ENCODE measurements at places on chromosomes 1 and 21.
A peak's percentile ranks its signal among the peaks of the same experiment; 100 is the strongest.

DNA sequence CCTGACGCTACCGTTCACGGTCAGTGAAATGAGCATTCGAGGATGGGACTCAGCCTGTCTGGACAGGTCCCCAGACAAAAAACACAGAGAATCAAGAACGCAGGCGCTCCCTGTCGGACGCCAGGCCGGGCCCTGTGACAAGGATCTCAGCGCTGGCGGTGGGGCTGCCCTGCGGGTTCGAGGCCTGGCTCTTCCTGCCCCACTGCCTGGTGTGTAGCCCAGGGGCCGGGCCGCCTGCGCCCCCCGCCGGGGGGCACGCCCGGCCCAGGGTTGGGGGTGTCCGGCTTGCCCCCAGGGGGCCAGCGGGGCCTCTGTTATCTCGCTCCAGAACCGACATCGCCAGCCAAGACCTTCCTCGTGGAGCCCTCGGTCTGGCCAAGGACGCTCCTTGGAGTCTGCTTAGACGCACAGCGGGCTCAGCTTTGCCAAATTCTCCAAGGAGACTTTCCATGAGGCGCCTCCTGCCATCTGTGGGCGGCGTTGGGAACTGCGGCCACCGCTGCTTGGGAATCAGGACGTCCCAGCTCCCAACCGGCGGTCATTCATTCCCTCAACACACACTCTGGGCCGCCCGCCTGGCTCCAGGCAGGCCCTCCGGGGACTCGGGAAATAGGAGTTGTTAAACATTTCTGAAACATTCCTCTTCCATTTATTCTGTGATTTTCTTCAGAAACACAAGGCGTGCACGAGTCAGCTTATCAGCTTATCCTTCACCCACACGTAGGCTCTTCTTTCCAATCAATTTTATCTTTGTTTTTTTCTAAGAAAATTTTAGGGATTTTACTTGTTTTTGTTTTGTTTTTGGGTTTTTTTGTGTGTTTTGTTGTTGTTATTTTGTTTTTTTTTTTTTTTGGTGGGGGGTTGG is 11.3 kb upstream of the RIPK4 start:
- no peaks in the 10 kb centered on the region for H3K36me3 ChIP-seq
- H3K4me1 ChIP-seq: peaks cover 24% of the 10 kb centered on the region
- H3K27me3 ChIP-seq: peaks cover 22% of the 10 kb centered on the region
- peak; percentile 89 for DNase-seq
- peak overlapping the region; percentile 69 for H3K27ac ChIP-seq

DNA sequence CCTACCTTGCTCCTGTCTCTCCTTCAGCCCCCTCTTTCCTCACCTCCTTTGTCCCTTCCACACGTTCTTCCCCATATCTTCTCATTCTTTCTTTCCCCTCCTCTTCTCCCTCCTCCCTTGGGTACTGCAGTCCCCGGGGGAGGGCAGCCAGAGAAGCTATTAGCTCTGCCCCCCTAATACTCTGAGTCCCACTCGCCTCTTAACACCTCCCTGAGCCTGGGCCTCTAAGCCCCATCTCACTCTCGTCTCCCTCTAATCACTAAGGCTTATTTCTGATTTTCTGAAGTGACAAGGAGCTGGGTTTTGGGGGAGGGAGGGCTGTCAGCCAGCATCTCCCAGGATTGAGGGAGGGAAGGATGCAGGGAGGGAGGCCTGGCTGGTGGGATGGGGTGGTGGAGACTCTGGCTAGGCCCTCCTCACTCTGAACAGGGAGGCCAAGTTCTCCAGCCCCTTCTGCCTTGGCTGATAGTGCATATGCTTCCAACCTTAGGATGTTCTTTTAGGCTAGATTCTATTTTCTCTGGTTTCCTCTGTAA is 25.6 kb upstream of the DMBX1 start:
- DNase-seq: no peak
- no peaks in the 10 kb centered on the region for H3K36me3 ChIP-seq
- no peak overlapping the region for H3K4me3 ChIP-seq
- peaks cover 89% of the 10 kb centered on the region for H3K27me3 ChIP-seq
- peaks cover 5% of the 10 kb centered on the region for H3K4me1 ChIP-seq

DNA sequence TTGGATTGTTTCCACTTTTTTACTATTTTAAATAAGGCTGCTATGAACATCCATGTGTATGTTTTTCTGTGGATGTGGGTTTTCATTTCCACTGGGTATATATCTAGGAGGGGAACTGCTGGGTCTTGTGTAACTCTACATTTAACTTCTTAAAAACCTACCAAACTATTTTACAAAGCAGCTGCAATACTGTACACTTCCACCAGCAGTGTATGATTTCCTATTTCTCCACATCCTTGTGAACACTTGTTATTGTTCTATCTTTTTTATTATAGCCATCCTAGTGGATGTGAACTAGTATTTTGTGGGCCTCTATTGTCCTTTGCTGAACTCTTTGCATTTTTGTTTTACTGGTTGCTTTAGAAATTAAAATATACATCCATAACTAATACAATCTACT is 33.4 kb downstream of the DIPK1A start:
- H3K4me3 ChIP-seq: no peak overlapping the region
- H3K36me3 ChIP-seq: no peaks in the 10 kb centered on the region
- DNase-seq: no peak

DNA sequence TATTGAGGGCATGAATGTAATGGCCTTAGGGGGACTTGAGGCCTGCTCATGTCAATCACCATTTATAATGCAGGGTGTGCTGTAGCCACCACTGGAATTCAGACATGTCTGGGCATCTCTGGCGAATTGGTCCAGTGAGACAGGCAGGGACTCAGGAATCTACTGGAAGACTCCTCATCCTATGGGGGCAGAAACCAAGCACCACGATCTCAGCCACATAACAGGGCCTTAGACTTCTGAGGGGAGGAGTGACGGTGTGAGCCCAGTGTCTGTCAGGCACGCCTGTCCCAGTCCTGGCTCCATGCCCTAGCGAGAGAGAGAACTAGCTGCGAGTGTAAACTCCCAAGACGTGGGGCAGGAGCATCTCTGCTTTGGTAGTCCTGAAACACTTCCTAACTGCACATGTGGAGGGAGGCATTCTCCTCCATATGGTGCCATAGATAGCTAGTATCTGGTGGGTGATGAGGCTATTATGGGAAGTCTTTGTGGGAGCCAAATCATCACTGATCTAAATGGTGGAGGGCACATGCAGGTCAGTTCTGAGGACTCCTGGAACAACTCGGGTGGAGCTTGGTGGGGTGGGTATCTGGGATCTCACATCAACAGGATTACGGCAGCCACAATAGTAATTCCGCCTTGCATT is 29.8 kb upstream of the KIAA0040 start:
- no peak for DNase-seq
- H3K4me3 ChIP-seq: no peak overlapping the region
- peak overlapping the region; percentile 25 for H3K27ac ChIP-seq
- H3K36me3 ChIP-seq: no peaks in the 10 kb centered on the region
- H3K27me3 ChIP-seq: peaks cover 4% of the 10 kb centered on the region

- H3K27ac ChIP-seq: no peak overlapping the region
- no peaks in the 10 kb centered on the region for H3K27me3 ChIP-seq
- DNase-seq: no peak
- no peak overlapping the region for H3K4me3 ChIP-seq
- H3K36me3 ChIP-seq: no peaks in the 10 kb centered on the region
- H3K4me1 ChIP-seq: no peaks in the 10 kb centered on the region
These were observed 354.6 kb upstream of the C1orf87 start for GRCh38 chr1:60428127-60428526.

Data from type B pancreatic cell (in vitro differentiated cells).